GM23248 (cell line): ENCODE measurements at places on chromosomes 7 and 10.
A peak's percentile ranks its signal among the peaks of the same experiment; 100 is the strongest.

DNA sequence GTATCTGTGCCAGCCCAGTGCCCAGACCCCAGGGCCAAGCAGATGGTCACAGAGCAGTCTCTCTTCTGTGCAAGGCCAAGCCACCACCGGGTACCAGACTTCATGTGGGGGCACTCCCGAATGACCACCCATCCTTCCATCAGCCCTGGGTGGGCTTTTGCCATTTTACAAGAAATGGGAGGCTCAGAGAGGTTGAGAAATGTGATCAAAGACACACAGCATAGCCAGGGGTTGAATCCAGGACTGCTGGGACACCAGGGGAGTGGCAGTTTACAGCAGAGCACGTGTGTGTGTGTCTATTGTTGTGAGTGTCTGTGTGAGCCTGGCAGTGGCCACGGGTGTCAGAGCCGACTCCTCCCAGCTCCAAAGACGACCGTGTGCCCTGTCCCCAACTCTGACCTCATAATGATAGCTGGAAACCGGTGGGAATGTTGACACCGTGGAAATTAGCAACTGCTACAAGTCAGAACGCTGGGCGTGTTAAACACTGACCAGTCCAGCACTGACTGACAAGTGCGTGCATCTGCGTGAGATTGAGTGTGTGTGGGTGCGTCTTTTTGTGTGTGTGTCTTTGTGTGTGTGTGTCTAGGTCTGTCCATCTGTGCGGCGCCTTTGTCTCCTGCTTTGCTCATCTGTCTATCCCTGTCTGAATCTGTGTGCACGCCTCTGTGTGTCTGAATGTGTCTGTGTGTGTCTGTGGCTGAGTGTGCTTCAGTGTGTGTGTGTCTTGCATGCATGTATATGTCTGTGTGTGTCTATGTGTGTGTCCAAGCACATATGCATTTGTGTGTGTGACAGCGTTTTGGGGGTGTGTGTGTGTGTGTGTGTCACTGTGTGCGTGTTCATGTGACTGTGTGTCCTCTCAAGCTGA lies 17.2 kb upstream of the SLC29A4 start:
- DNase-seq = no peak

DNA sequence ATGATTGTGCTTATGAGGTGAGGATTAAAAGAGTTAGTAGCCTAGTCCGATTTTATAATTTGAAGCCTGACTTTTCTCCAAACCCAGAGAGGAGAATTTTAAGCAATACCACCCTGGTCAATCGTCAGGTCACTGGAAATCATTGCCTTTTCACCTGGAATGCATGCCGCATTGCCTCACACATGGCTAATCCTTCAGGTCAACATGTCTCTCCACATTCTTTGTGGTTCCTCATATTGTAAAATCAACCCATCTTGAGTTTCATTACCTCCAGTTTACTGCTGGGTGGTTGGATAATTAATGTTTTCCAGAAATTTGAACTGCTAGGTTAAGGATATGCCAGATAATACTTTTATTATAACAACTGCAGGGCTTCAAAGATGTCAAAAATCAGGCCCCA lies 55.6 kb upstream of the SEMA3E start:
- no peak for DNase-seq

DNA sequence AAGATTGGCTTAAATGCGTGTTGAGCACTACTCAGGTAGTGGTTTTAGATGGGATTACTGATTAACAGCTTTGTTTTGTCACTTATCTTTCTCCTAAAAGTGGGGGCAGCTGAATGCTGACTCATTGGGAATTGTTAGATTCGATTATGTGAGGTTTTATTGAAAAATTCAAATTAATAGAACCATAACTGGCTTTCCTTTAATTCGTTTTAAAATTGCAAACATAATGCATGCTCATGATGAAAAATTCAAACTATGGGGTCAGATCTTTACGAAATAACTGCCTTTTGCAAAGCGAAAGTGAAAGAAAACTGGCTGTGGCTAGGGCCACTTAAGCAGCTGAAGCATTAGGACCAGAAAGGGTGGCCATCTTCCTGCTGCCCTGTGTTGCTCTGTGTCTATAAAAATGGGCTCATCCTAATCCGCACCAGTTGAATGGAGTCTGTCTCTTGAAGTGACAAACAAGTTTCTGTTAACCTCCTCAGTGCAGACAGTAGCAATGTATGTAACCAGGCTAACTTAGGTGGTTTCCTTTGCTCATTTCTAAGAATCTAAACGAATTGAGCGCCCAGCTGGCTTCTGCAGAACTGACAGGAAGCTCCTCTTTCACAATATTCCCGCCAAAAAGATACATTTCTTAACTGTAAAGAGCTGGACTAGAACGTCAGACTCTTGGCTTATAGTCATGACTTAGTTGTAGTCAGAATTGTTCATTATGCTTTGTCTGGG lies 27.8 kb downstream of the DENND10 start:
- peak; percentile 48 for DNase-seq

DNA sequence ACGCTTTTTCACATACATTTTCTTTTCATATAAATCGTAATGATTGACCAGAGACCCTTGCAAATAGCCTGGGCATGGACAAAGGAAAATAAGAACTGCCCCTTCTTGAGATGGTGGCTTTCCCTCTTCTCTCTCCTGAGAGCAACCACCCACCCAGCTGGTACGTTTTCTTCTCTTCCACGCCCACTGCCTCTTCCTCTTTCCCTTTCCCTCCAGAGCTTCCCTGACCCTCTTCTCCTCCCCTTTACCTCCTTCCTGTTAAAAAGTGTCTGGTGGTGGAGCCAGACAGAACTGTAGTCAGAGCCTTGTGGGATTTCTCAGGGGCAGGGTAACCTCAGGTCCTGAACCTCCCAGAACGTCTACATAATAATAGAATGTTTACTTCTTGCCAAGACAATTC lies 23.2 kb downstream of the GPR141 start:
- DNase-seq = no peak

GRCh38 chr7:95433952-95434556 lies 774 bp downstream of the PON2 start:
- DNase-seq = no peak

GRCh38 chr7:44793919-44794318 lies 2.6 kb upstream of the PPIA start:
- no peak for DNase-seq

GRCh38 chr7:46544396-46545008 lies 623.4 kb upstream of the IGFBP3 start:
- DNase-seq = peak; percentile 90
